Suppressor macrophage (primary cell): ENCODE measurements at places on chromosomes 6 and 20.

DNA sequence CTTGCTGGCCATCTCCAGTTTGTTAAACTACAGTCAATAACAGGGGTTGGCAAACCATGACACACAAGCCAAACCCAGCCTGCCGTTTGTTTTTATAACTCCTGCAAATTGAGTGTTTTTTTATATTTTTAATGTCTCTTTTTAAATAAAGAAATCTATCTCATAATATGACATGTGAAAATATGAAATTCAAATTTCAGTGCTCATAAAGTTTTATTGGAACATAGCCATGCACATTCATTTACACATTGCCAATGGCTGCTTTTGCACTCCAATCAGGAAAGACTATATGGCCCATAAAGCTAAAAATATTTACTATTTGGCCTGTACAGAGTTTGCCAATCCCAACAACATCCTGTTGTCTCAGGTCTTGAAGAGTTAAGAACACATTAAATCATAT is 129.0 kb upstream of the SRSF6 start:
- no peak for DNase-seq

- no peak for DNase-seq
Observed at GRCh38 chr6:70094156-70094555, 208.7 kb downstream of the COL9A1 start.

DNA sequence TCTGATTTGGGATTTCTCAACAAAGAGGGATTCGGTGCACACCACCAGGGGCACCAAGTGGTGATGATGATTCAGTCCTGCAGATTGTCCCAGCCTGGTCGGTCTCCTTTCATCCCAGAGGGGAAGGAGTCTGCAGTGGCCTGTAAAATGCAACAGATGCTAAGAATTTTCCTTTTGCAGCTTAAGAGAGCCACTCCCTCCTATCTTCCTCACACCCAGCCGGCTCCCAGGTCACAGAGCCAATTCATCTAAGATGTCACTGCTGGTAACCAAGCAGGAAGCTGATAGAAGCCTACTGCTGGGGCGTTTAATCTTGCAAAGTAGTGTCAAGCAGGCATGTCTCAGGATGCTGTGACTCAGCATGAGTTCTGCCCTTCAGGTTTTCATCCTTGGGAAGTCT is 203.8 kb upstream of the LRFN2 start:
- DNase-seq = no peak

DNA sequence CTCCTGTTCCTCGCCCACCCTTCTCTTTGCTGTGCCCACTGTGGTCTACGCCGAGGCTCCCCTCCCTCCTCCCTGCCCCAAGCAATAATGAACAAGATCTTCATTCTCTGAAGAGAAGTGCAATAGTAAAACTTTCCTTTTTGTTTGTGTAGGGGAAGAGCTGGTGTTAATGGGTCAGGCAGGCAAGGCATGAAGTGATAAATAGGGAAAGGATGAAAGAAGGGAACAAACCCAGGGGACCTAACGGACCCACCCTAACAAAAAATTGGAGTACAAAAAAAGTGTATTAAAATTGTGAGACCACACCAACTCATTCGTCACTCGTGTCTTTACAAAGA is 66.9 kb downstream of the ZBTB2 start:
- DNase-seq = no peak

- no peak for DNase-seq
Observed at GRCh38 chr20:5153612-5154542, 27.1 kb downstream of the CDS2 start.

DNA sequence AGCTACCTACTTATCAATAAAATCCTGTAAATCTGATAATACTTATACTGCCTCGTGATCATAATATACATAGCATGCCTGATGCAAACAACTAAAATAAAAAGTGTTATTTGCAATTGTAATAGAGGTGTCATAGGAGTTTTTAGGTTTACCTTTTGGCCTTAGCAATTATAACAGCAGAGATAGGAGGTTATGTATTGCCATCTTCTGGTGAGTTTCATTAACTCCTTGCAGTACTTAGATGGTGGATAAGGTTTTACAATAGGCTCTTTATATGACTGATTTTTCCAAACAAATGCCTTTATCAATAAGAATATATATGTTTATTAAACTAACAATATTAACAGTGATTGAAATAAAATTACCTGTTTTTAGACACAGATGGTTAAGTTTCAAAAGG is 27.8 kb upstream of the MYCT1 start:
- DNase-seq = peak; percentile 29

DNA sequence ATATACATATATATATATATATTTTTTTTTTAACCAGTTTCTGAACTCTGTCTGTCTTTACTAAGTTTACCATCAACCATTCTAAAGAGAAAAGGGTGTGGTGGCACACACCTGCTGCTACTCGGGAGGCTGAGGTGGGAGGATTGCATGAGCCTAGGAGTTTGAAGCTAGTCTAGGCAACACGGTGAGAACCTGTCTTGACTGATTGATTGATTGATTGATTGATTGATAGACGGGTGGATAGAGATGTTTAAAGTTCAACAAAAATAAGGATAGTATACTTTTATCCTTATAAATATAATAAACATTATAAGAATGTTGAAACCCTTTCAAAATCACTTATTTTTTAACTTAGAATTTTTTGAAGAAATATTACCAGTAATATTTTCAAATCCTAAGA is 30.2 kb downstream of the CEP57L1 start:
- no peak for DNase-seq

- peak; percentile 12 for DNase-seq
Observed at GRCh38 chr20:1373614-1374013, 19.2 kb downstream of the FKBP1A start.

- no peak for DNase-seq
Observed at GRCh38 chr6:18339599-18339998, 47.6 kb upstream of the RNF144B start.

GRCh38 chr20:51446230-51446629 is 96.3 kb downstream of the NFATC2 start:
- DNase-seq = no peak

DNA sequence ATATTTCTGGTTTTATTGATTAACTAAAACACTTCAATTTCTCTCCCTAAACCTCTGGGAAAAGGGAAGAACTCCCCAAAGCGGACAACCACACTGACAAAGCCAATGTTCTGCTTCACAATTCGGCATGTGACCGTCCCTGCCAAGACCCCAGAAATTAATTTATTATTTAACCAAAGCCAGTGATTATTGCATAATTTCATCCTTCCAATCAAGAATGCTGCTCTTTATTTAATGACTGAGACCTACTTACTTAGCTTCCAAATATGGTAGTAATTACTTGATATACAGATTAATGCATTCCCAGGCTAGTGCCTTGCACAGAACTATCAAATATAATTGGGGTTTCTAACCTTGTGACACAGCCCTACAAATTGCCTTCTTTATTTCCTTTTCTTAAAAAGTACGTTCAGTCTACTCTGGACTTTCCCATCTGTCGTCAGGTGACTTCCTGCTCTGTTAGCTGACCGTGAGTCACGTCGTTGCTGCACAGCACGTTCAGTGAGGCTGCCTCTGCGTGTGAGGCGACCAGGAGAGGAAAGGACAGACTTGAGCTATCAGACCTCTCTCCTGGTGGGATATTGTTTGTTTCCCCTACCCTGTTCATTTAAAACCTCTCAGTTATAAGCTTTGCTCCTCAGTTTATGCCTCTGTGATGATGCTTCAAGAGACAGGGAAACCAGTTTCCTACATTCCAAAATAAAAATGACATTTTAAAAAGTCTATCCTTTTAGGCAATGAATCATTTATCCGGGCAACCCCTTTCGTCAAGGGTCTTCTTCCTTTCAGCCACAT is 55.7 kb upstream of the TNFAIP3 start:
- peak; percentile 91 for DNase-seq

GRCh38 chr6:127833336-127833735 is 67.5 kb downstream of the THEMIS start:
- no peak for DNase-seq

DNA sequence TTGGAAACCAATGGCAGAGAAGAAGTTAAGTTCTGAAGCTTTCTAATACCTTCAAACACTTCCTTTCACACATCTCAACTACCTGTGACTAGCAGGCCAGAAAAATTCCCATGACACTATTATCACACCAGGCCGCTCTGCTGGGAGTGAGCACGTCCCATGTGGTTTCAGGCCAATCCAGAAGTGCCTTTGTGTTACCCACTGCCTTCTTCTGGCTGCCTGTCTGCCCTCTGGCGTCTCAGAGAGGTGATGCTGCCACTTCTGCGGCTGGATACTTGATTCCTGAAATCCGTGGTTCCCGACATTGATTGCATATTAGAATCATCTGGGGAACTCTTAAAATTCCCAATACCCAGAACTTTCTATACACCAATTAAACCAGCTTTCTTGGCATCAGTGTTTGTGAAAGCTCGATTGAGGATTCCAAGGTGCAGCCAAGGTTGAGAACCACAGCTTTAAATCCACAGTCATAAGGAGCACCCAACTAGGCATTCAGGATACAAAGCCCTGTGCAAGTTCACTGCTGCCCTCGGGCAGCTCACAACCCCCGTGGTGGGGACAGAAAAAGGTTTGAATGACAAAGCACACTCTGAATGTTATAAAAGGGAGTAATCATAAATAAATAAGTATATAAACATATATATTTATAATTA is 65.6 kb downstream of the STMND1 start:
- no peak for DNase-seq

DNA sequence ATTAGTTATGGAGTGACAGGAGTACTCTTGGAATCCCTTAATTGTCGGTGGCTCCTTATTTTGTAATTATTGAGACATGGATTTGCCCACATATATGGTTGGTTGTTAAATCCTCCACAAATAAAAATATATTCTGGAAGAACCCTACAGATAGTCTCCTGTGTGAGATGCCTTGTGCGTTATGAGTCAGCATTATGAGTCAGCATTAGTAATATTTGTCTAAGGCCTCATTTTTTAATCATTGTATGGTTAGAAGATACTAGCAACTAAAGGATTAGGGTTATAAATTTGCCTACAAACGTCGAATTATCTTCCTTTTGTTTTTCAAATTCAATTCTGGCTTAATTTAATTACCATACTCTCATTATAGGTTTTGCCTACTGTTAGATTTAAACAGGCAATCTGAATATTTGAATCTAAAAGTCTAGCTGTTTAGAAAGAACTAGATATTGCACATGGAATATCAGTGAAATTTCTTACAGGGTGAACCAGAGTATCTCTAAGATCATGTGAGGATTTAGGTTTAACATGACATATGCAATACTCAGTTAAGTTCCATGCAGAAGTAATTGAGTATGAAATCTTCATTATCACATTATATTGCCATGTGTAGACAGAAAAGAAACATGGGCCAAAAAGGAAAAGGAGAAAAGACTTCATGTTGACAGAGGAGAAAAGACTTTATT is 5.9 kb downstream of the C6orf58 start:
- no peak for DNase-seq

DNA sequence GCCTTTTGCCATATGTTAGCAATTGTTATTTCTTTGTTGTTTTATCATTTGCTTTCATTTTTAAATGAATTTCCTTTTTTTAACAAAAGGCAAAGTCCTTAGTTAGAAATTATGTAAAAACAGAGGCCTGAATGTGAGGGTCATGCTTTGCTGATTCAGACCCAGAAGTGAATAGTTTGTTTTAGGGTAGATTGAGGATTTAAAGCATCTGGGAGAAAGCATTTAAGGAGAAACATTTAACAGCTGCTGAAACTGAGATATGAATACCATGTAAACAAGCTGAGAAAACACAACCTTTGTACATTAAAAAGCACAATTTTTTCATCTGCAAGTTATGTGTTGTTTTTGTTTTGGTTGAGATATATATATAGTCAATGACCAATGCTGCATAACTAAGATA is 8.0 kb downstream of the HTR1B start:
- no peak for DNase-seq

- DNase-seq = no peak
Observed at GRCh38 chr6:121040831-121041230, 293.4 kb downstream of the TBC1D32 start.

DNA sequence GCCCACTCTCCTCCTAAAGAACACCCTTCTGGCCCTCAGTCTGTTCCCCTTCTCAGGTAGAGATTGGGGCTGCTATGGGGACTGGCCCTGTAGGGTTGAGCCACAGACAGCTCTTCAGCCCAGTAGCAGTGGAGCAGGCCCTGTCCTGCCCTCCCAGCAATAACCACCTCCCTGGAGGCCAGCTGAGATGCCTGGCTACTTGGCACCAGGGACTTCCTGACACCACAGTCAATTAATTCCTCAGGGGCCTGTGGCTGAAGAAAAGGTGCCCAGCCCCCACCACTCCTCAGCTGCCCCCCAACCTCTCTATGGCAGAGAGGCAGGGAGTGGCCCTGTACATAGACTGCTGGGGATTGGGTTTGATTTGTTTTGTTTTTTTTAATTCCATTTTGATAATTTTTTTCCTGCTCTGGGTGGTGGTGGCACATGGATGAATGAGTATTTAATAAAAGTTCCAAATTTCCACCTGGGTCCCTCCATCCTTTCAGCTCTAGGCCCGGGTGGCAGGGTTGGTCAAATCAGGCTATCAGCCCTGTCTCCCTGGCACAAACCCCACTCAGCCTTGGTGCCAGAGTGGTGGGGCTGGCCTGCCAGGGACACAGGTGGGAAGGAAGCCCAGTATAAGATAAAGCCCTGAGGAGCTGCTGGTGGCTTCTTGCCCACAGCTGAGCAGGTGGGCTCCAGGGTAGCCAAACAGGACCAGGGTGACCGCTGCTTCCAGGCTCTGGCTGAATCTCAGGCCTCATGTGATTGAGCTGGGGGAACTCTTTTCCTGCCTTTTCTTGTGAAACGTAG is 1.9 kb upstream of the DEF6 start:
- DNase-seq = no peak

- no peak for DNase-seq
Observed at GRCh38 chr6:68834551-68834950, 199.5 kb downstream of the ADGRB3 start.

DNA sequence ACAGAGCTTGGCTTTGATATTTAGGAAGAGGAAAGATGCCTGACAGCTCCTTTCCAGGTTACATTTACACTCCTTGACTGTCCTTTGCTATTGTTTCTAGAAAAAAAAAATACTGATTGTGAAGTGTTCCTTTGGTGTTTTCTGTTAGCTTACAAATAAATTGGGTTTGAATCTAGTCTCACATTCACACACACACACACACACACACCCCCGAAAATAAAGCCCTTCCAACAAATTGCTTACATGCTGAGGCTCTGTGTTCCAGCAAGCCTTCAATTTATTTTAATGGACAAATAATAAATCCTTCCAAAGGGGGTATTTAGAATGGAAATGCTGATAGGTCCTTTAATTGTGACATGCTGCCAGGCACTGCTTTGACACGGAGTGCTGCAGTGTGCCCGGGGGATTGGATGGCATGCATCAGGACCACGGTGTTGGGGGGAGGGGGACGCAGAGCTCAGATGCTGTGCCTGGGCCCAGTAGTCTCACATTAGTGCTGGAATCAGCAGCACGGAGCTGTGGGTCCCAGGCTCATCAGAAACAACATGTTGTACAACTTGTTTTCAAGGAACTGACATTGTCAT is 199.9 kb downstream of the CD83 start:
- DNase-seq = no peak

DNA sequence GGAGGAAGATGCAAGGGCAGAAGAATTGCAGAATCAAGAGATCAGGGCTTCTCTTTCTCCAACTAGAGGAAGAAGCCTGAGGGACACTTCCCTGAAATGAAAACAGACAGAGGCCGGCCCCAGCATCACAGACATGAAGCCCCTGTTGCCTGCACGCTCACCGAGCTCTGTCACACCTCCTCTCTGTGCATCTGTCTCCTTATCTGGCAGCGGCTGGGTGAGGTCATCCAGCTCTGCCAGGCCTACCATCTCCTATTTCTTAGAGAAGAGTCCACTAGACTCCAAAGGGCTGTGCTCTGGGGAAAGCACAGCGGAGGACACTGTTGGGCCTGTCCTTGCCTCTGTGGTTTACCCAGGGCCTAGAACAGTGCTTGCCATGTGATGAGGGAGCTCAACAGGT is 71.9 kb upstream of the MLN start:
- peak; percentile 28 for DNase-seq
